ENCODE measurements at places on chromosomes 2 and 18.

DNA sequence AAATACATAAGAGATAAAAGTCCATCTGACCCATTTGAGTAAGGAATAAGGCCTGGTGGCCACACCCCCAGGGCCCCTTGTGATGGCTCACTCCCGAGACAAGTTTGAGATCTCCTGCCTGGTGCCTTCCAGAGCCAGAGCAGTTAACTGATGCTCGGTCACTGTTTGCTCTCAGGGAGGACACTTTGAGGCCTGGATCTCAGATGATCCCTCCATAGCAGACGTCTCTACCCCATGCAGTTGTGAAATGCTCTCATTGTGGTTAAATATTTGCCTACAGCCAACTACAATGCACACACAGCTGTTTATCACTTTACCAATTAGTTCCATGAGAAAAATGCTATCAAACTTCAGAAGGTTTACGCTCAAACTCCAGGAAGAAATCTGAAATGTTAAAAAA lies 12.3 kb downstream of the GYPC start:
- no peak for DNase-seq

DNA sequence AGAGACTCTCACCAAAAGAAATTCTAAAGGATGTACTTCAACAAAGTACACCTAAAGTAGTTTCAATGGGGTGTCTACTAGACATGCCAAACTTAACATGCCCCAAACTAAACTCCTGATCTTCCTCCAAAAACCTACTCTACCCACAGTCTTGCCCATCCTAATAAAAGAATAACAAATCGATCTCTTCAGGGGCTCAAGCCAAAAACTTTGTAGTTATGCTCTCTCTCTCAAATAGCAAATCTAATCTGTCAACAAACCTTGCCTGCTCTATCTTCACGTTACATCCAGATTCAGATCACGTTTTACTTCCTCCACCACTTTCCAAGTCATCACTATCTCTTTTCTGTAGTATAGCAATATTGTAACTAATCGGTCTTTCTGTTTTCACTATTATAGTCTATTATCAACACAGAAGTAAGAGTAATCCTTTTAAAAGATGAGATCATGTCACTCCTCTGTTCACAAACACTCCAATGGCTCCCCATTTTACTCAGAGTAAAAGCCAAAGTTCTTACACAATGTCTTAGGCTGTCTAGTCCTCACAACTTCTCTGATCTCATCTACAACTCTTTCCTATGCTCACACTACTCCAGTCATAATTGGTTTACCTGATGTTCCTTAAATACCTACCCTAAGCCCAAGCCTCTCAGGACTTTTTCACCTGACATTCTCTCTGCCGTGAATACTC lies 79.9 kb downstream of the THADA start:
- DNase-seq = no peak

DNA sequence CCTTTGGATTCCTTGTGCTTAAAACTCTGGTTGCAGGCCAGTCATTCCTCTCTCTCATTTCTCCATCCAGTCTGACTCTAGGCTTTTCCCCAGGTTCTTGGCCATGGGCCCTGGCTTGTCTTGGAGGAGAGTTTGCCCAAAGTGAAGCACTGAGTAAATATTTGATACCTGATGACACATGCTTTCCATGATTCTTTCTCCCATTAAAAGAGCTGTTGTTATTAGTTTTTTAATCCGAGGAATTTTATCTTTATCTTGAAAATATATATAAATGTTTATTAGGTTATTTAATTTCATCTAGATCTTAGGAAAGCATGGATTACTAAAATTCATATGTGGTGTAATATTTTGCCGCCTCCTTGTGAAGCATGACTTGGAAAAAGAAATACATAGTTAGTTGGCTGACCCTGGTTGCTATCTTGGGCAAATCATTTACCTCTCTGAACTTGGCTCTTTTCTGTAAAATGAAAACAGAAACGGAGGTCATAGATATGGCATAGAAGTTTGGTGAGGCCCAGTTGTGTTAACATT lies 650.1 kb downstream of the SLC4A3 start:
- no peak for DNase-seq

GRCh38 chr18:27064673-27065072 lies 120.4 kb downstream of the CHST9 start:
- no peak for DNase-seq

GRCh38 chr2:31654241-31654640 lies 73.5 kb upstream of the SRD5A2 start:
- DNase-seq = no peak

DNA sequence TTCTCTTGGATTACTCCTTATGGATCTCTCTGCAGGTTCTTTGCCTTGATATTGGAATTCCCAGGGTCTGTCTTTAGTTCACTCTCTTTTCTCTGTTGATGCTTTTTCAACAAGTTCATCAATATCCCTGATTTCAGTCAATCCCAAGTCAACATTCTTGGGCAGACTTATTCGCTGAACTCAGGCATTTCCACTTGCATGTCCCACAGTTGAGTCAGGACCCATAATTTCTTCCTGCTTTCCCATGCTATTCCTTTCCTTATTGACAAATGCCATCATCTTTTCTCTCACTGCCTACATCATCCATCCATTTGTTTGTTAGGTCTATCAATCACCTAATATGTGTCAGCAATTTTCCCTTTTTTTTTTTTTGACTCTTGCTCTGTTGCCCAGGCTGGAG lies 11.6 kb downstream of the GPD2 start:
- no peak for DNase-seq

- no peak for DNase-seq
Observed at GRCh38 chr2:239804161-239805042, 220.7 kb downstream of the NDUFA10 start.

DNA sequence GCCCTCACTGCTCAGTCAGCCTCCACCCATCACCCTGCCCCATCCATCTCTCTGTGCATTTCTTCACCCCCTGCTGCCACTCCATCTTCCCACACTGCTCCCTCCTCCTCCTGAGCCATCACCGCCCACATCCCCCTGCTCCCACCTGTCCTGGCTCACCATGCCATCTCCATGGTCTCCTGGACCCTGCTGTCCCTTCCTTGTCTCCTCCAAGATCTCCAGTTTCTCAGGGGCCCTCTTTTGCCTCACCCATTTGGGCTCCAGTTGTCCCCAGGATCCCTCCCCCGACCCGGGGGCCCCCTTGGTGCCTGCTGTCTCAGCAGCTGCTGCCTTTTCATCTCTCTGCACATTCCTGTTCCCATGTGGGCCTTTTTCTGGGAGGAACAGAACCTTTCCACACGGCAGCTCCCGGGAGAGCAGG lies 10.6 kb downstream of the SPEG start:
- DNase-seq = no peak

DNA sequence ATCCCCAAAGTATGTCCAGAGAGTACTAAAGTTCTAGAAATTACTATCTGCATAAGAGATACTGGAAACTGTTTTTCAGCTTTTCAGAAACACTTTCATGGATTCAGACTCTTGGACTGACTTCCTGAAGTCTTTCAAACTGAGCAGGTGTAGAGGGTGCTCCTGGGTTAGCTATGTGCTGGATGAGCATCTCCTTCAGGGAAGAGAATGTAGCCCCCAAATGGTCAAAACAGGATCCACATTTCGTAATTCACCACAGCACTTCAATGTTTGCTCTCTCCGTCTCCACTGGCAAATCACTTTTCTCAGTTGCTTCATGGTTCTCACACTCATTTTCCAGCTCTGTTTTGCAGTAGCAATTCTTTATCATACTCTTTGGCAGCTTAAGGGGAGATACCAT lies 23.2 kb upstream of the SATB2 start:
- DNase-seq = no peak

DNA sequence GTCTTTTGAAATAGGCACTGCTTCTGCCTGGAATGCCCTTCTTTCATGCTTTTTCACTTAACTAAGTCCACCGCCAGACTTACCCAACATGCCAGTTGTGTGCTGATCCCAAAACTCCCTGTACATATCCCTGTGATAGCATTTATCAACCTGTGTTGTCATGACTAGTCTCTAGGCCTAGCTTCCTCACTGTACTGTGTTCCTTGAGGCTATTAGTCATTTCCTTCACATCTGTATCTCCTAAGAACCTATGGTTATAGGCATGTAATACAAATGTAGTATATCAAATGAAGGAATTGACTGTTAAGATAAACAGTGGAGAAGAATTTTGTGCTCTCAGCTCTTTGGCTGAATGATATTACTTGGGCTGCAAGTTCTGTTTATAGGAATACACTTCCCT lies 184.3 kb downstream of the CYRIA start:
- DNase-seq = no peak

- DNase-seq = no peak
Observed at GRCh38 chr2:187547353-187547979, 6.8 kb downstream of the TFPI start.

- DNase-seq = no peak
Observed at GRCh38 chr18:3889121-3889520, 439.1 kb downstream of the TGIF1 start.

DNA sequence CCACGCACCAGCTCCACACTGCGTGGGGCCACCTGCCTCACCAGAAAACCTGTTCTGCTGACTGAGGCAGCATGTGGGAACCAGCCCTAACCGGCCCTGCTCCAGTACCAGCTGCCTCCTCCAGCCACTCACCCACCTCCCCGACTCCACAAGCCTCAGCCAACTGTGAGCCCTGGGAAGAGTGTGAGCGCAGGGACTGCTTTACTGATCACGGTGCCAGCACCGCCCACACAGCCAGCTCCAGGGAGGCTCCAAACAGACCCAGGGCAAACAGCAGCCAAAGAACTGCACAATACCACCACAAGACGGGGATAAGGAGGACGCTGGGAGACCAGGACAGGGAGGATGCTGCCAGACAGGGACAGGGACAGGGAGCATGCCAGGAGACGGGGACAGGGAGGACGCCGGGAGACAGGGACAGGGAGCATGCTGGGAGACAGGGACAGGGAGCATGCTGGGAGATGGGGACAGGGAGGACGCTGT lies 28.4 kb downstream of the EIPR1 start:
- no peak for DNase-seq

All from C1 segment of cervical spinal cord (tissue), 14 donors.